ENCODE measurements at places on chromosomes 7 and 10.

GRCh38 chr10:35218339-35218955 lies 91.8 kb downstream of the CREM start:
- peak; percentile 71 for DNase-seq

GRCh38 chr7:6032167-6032566 lies 991 bp downstream of the ANKRD61 start:
- DNase-seq = no peak

DNA sequence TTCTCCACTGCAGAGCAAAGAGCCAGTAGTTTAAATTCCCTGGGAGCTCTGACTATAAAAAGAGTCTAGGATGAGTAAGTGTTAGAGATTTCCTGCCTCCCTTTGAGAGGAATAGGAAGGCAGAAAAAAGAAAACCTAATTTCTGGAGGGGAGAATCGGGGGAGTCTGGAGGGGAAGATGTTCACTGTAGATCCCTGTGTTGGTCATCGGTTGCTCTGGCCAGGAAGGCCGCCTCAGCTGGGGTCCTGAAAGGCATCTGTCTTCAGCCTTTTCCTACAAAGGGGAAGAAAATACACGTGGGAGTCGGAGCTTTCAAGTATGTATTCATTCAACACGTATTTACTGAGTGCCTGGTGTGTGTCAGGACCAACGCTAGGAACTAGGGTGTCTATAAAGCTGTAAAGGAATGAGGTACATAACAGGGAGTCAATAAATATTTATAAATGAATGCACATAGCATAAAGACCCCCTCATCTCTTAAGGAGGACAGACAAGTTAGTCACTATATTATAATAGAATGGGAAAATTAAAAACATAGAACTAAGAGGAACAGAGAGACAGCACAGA lies 101.1 kb downstream of the ICA1 start:
- peak; percentile 59 for DNase-seq

- DNase-seq = peak; percentile 32
Measured at GRCh38 chr10:81680359-81680758, 194.6 kb upstream of the NRG3 start.

- DNase-seq = no peak
Measured at GRCh38 chr10:80486785-80487420, 32.8 kb downstream of the TSPAN14 start.
